ENCODE measurements at places on chromosomes 2 and 18.

GRCh38 chr2:13091455-13091854, 374.7 kb downstream of the TRIB2 start:
- DNase-seq: no peak

- DNase-seq: no peak
Measured at GRCh38 chr2:71275939-71276310, 49.0 kb upstream of the PAIP2B start.

DNA sequence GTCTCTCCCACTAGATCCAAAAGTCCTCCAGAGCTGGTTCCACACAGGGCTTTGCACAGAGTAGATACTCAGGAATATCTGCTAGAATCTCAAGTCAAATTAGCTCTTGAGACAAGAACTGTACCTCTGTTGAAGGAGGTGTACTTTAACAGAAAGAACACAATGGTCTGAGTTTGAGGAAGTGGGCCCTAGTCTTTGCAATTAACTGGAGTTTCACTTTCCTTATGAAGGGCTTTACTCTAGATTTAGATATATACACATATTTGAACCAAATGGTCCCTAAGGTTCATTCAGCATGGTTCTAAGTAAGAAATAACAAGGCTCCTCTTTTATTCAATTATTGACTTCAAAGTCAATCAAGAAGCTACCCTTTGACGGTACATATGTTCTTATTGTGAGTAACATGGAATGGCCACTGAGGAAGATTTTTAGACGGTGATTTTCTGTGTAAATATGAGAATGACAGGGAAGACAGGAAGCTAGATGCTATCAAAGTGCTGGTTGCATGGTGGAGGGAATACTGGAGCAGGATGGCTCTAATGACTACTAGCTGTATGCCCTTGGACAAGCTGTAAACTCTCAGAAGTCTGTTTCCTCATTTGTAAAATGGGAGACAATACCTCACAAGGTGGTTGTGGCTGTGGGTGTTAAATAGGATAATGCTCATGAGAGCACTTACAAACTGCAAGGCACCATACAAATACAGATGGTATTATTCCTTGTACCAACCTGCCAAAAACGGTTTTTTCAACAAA, 73.5 kb upstream of the SERTAD2 start:
- DNase-seq: no peak

DNA sequence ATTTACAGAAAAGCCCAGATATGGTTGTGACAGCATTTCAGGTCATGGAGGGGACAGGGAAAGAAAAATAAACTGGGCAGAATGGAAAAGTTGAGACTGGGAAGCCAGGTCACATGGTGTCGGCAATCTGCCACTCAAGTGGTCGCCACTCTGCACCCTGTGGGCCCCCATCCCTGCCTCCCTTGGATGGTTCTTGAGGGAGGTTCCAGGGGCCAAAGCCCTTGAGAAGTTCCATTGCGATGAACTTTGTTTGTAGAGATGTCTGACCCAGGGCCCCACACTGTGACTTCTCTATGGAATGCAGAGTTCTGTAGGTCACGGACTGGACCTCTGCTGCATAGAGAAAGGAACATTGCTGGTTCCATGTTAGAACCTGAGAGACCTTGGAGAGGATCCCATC, 105.7 kb upstream of the SLC14A2 start:
- DNase-seq: no peak

GRCh38 chr2:226721541-226721940, 78.1 kb downstream of the IRS1 start:
- DNase-seq: no peak

DNA sequence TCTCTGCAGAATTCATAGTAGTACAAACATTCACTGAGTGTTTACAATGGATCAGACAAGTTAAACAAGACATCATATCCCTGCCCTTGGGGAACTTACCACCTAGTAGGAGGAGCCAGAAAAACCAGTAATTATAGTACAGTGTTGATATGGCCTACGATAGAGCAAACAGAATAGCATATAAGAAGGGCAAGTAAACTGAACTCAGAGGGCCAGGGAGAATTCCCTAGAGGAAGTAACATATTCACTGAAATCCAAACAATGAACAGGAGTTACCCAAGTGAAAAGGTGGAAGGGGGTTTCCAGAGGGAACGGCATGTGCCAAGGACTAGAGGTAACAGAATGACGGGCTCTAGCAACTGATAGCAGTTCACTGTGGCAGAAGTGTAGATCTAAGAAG, 34.1 kb downstream of the NHEJ1 start:
- no peak for DNase-seq

DNA sequence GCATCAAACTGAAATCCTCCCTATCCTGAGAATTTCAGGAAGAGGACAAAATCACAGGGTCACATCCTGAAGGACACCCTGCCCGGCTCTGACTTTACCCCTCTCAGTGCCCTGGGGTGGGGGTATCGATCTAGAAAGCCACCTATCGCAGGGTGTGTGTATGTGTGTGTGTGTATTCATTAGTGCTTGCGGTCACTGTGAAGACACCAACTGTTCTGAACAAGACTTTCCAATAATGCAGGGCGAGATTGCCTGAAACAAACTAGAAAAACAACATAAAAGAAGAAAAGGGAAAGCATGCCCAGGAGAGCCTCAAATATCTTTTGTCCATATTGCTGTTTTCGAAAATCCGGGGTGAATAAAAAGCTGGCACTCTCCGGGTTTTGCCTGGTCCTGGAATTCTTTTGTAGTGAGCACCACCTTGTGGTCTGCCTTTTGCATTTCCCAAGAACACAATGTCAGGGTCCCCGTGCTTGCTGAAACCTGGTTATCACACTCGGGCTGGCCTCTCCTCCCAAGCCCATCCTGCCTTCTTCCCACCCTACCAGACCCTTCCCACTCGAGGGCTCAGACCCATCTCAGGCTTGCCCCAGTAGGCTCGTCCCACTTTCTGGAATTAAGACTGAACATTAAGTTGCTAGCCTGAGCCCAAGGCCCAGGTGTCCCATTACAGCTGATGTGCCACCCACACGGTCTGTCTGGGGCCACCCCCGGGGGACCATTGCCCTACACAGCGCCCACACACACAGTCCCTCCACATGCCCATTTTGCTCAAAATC, 25.0 kb upstream of the COPS8 start:
- no peak for DNase-seq

- no peak for DNase-seq
Measured at GRCh38 chr2:53058526-53058925, 709.1 kb upstream of the CHAC2 start.

DNA sequence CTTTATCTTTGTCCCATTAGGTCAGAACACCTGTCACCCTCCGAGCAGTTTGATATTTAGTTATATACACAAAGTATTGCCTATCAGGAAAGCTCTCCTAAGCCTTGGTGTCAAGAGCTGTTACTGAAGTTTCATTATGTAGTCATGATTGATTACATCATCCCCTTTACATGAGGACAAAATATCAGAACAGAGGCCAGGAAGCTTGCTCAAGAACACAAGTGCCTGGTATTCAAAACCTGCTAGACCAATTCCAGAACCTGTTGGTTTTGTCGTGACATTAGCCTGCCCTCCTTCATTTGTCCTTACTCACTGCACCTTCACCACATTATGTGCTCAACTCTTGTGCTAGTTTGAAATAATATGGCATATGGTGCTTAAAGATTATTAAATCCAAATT, 377.1 kb downstream of the CDH19 start:
- no peak for DNase-seq

- no peak for DNase-seq
Measured at GRCh38 chr2:181224866-181225265, 232.3 kb upstream of the ITGA4 start.

DNA sequence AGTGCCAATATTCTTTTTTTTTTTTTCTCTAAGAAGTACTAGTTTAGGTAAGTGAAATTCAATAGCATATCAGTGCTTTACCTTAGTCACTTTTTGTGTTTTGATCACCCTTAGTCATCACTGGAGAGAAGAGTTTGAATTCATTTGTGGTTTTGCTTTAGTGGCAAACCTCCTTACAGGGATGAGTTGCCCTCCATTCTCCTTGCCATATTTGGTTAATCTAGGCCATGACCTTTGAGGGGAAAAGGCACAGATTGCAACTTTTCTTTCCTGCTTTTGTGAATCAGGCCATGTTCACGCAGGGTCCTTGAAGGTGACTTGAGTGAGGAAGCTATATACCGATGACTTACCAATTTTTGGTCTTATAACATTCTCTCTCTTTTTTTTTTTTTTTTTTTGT, 34.4 kb downstream of the PLEKHA3 start:
- DNase-seq: peak; percentile 37

GRCh38 chr2:142557391-142557790, 320.1 kb upstream of the KYNU start:
- DNase-seq: no peak

DNA sequence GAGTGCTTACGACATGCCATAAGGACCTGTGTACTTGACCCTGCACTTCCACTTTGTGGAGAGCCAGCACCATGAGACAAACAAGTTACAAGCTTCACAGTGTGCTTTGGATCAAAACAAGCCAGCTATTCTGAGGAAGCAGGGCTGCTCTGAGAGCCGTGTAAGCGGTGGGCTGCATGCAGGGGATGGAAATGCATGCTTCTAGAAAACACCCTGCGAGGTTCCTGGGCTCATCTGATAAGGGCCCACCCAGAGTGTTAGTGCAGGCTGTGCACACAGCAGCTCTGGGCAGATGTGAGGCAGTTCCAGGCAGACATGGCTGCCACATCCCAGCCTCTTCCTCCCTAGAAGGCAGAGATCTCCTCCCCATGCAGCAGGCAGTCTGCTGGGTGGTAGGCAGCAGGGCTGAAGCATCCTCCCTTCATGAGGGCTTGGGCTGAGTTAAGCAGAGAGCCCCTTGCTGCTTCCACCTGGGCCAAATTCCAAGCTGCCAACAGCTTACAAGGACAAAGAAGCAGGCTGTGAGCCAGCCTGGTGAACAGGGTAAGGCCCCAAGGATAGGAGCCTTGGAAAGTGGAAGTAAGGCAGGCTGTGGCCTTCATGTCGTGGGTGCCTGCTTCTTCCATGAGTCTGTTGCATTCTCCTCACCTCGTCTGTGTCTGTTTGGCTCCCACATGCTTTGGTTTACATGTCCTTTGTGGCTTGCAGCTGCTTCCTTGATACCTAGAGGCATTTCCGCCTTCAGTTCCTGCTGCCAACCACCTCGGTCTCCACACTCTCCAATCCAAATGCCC, 7.7 kb downstream of the PSD4 start:
- DNase-seq: no peak

DNA sequence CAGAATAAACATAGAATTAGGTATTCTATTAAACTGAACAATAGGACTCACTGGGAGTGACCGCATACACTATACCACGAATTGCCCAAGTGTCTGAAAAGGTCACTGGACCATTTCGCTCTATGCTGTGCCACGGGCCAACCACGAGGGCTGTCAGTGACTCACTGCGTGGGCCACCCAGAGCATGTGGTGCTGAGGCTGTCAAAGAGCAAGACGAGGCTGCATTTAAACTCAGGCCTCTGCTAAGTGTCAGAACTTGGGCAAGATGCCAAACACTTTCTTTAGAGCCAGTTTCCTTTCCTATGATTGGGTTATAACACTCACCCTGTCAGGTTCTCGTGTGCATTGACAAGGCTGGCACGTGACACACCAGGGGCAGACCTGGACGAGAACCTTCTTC, 97.5 kb downstream of the SH3YL1 start:
- no peak for DNase-seq

GRCh38 chr2:44277541-44277940, 2.3 kb downstream of the SLC3A1 start:
- DNase-seq: no peak

DNA sequence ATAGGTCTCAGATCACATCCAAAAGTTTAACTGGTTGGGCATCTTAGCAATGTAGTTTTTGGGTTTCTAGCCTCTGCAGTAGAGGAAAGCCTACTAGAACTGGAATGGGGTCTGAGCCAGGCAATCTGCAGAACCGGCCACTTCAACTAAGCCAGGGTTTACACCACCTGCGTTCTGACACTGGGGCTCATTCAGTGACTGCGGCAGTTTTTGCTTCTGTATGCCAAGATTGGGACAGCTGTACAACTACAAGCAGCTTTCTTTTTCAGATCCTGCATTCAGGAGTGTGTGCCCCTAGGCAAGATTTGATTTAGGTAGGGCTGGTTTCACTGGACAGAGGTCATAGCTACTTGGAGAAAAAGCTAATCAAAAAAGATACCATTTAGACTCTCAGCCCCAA, 43.7 kb upstream of the IGFBP5 start:
- no peak for DNase-seq

- no peak for DNase-seq
Measured at GRCh38 chr2:121360566-121361300, 75.7 kb upstream of the TFCP2L1 start.

DNA sequence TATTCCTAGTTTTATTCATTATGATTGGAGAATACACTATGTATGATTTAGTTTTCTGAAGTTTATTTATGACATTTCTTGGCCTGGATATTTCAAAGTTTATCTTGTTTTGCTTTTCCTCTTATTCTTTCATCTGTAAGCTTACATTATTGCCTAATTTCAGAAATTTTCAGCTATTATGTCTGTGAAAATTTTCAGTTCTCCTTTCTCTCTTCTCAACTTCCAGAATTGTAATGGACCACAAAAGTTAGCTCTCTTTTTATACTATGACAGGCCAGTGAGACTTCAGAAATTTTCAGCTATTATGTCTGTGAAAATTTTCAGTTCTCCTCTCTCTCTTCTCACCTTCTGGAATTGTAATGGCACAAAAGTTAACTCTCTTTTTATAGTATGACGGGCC, 97.2 kb upstream of the SCN7A start:
- no peak for DNase-seq

DNA sequence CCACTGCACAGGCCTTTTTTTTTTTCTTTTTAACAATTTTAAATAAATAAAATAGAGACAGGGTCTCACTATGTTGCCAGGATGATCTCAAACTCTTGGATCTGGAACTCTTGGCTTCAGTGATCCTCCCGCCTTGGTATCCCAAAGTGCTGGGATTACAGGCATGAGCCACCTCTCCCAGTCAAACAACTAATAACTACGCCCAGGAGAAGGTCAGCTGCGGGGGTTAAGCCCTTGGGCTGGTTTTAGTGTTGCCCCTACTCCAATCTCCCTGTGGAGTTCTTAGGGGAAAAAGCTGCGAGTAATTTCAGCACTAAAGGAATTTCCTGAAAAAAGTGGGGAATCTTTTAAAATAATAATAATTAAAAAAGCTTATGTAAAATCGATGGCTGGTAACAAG, 96.4 kb upstream of the XPO1 start:
- no peak for DNase-seq

DNA sequence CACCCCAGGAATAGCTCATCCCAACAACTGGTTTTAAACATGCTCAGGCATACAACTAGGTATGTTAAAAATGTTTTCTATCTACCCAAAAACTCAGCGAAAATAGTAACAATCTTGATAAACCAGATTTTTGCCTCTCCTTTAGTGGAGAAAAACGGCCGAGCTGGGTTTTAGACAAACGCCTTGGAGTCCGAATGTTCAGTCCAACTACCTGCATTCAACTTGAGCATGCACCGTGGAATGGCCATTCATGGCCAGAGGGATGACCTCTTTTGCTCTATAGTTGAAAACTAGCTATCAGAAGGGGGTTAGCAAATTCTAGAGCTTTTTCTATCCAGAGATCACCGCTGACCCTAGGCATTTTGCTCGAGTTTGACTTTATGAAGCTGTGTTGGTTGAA, 30.8 kb downstream of the PDIA6 start:
- DNase-seq: no peak

GRCh38 chr2:233848276-233848675, 6.1 kb downstream of the HJURP start:
- no peak for DNase-seq

- DNase-seq: no peak
Measured at GRCh38 chr2:157296958-157297357, 28.7 kb downstream of the ERMN start.

Data from stimulated activated CD4-positive, alpha-beta T cell treated with anti-CD3 and anti-CD28 coated beads, Interleukin-12 subunit alpha, Interleukin-12 subunit beta, amount 100 ng/mL, for 48 hours (primary cell).